ENCODE measurements at places on chromosomes 5 and 9.
A peak's percentile ranks its signal among the peaks of the same experiment; 100 is the strongest.

- no peak for DNase-seq
Observed at GRCh38 chr5:100775533-100775855, 127.6 kb downstream of the ST8SIA4 start.

DNA sequence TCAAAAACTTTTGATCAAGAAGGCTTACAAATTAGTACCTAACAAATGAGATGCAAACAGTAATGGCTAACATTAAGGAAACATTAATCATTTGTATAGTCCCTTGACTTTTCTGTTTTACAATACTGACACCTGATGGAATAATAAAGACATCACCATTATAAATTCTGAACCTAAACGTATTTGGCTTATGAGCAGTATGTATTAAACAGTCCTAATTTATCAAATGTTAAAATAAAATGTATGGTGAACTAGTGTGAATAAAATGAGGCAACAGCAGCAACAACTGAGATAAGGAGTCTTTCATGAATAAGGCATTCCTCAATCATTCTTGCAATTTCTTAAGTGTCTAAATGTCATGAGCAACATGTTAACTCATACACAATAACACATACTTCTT is 6.0 kb downstream of the PUM3 start:
- DNase-seq = no peak

GRCh38 chr5:157785801-157786200 is 42.3 kb downstream of the LSM11 start:
- no peak for DNase-seq

GRCh38 chr5:10862085-10862484 is 101.1 kb upstream of the DAP start:
- no peak for DNase-seq

DNA sequence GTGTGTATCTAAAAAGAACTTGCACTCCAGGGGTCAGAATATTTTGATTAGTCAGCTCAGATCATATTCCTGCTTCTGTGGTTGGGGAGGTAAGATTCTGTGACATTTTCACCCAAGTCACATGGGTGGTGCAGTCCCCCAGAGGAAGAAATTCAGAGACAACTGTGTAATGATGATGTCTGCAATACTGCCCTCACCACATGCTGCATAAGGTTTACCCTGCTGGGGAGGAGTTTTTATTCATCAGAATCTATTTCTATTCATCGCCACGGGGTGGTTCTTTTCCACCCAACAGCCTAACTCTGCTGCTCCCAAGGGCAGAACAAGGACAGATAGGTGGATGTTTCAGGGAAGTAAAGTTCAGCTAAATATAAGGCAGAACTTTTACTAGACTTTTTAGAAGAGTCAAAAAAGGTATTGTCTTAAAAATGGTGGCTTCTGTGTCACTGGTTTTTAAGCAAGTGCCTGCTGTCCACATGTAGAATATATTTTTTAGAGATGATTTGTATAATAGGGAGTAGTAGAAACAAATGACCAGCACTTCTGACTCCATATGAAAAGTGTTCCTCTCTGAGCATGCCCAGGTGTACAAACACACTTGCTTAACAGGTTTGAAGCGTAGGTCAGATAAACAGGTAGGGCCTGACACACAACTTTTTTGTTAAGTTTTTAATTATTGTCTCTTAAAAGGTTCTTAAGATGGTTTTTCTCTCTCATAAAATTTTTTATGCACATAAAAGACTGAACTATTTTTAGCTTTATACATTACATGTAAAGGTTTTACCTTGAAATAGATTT is 352.7 kb downstream of the LRRC70 start:
- no peak for DNase-seq

GRCh38 chr5:41721516-41721915 is 148.7 kb downstream of the OXCT1 start:
- DNase-seq = no peak

- no peak for DNase-seq
Observed at GRCh38 chr9:34588671-34589635, 571 bp downstream of the CNTFR start.

- no peak for DNase-seq
Observed at GRCh38 chr5:137937994-137938750, 48.9 kb downstream of the PKD2L2 start.

GRCh38 chr9:21324047-21324446 is 11.2 kb downstream of the KLHL9 start:
- no peak for DNase-seq

DNA sequence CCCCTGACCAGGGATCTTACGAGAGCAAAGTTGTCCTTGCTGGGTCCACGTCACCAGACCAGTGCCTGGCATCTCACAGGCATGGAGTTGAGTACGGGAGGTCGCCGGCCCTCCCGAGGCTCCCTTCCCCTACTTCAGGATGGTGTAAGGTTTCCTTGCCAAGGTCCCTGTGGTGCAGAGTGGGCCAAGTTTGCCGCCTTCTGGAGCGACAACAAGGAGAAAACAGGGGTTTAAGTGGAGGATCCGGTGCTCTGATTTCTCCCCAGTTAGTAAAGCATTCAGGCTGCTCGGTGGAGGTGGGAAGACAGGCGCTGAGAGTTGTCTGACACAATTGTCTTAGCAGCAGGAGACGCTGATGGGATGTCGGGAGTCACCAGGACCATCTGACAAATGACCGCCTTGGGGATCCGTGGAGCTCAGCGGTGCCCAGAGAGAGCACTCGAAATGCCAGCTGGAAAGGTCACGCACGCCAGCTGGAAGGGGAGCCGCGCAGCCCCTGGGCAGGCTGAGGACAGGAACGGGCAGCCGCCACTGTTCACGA is 37.3 kb downstream of the ADAMTS2 start:
- DNase-seq = no peak

DNA sequence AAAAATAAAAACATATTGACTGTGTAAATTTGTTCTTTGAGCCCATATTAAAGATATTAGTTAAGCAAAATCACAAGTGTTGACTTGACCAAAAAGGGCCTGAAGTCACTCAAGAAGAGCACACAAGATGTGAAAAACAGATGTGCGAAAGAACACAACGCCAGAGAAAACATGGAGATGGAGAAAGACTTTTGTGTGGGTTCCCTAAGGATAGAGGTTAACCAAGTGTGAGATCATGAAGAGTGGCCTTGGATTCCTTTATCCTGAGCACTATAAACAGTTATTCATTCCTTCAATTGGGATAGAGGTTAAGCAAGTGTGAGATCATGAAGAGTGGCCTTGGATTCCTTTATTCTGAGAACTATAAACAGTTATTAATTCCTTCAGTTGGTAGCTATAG is 361.8 kb downstream of the CDH18 start:
- no peak for DNase-seq

DNA sequence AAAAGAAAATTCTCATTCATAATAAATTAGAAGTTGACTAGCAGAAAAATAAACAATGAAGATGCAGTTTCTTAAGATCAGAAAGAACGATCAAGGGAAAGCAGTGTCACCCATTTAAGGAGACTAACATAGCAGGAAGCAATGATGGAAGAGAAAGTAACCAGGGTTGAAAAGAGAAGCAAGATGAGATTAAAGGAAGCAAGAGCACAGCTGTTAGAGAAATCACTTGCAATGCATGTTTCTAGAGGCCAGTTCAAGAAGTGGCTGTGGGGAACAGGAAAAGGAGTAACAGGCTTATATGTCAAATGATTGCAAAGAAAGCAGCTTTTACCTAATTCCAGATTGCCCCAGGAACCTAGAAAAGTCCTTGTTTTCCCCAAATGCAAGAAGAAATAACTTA is 46.8 kb upstream of the SLC1A1 start:
- no peak for DNase-seq

DNA sequence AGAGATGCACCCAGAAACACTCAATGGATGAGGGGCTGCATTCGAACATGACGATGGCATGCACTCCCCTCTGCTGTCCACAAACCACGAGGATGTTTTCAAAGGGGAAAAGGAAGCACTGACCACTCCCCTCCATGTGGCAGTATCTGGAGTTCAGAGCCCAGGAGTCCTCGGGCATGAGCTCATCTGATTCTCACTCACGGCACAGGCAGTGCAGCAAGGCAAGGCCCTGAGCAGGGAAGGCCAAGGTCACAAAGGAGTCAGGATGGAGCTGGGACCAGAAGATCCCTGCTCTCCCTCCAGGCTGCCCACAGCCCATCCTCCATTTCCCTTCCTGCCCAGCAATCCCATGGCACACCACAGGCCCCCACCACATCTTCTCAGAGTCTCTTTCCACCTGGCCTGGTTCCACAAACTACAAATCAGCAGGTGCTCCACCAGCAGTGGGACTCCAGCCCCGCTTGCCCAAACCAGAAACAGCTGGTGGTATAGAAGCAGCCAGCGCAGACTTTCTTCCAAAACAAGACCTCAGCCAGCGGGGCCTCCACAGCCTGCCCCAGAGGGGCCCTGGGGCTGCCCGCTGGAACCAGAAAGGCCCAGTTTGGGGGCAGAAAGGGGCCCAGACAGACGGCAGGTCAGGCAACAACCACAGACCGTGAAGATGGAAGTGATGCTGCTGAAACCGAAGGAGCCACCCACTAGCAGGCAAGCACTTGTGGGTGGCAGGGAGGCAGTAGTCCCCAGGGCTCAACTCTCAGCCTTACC is 12.2 kb downstream of the TNIP1 start:
- no peak for DNase-seq

GRCh38 chr9:34046784-34047379 is 1.8 kb downstream of the UBAP2 start:
- DNase-seq = no peak

DNA sequence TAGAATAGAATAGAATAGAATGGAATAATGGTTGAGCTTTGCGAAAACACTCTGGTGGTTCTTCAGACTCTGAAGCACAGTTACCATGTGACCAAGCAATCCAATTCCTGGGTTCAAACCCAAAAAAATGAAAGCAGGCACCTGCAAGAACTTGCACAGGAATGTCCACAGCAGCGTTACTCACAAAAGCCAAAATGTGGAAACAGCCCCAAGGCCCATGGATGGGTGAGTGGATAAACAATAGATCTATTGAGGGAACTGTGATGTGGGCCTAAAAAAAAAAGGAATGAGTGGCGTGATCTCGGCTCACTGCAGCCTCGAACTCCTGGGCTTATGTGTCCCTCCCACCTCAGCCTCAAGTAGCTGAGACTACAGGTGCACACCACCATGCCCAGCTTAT is 21.4 kb upstream of the TMEM250 start:
- no peak for DNase-seq

GRCh38 chr5:160274483-160274931 is 37.9 kb downstream of the CCNJL start:
- no peak for DNase-seq

DNA sequence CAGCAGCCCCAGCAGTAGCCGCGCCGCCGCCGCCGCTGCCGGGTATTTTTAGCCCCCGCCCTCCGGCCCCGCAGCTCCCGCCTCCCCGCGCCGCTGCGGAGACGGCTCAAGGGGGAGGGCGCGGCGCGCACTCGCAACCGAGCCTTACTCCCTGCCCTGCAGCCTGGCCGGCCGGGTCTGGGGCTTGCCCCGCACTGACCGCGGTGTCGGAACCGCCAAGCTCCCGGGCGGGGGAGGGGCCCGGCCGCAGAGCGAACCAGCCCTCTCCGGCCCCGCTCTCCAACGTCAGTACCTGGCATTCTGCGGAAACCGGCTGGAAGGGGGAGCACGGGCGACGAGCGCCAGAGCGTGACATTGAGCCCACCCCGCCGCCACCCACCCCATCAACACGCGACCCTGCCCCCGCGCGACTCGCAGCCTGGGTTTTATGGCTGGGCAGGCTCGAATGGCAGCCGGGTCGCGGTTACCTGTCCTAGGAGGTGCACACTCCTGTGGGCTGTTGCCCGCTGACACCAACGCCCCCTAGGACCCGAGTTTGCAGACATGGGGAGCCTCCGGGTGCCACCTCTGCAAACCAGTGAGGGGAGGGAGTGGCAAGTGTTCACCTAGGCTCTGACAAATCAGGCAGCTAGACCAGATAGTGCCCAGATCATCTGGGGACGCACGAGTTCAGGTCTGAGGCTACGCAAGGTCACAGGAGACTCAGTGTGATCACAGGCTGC is at the start of gene ACSL6:
Gene ACSL6, minus strand, starts transcription at position 37 of the 722 bp plus-strand sequence. CDS start 105 bp downstream, outside the sequence.
- DNase-seq = peak; percentile 21

GRCh38 chr9:113393281-113393680 is 7.8 kb downstream of the ALAD start:
- DNase-seq = no peak

Data from CD4-positive, alpha-beta T cell treated with Interleukin-4 for 1 hour (primary cell).